SK-N-DZ (cell line): ENCODE measurements at places on chromosomes 4 and X.

DNA sequence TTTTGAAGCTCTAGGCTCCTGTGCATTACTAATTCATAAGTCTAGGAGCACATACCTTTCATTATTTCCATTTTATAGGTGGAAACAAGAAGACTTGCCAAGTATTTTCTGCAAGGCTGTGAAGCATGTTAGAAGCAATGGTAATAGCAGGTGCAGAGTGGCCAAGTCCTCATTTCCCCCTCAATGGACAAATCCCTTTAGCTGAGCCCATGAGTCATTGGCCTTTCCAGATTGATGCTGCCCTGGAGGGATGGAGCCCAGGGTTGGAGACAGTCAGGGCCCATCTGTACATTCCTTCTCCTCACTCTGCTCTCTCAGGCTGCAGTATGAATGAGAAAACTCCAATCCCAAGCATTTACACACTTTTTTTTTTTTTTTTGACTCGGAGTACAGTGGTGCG, 6.6 kb downstream of the MGST2 start:
- DNase-seq, result no peak

GRCh38 chr4:184434021-184434420, 40.3 kb downstream of the IRF2 start:
- no peak for DNase-seq

DNA sequence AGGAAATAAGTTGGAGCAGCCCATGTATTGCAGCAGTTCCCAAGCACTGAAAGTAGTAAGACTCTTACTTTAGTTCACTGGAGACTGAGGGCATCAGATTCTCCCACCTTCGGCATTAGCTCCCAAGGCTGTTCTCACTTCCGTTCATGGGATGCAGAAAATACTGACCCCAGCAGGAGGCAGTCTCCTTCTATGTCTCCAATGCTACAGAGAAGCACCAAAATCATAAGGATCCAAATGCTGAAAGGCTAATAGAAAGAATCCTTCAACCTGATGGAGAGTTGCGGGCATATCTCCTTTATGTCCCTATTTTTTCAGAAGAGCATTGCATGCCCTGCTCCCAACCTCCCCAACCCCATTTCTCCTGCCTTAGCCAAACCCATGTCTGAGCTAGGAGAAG, 32.4 kb downstream of the ADH7 start:
- DNase-seq, result no peak

DNA sequence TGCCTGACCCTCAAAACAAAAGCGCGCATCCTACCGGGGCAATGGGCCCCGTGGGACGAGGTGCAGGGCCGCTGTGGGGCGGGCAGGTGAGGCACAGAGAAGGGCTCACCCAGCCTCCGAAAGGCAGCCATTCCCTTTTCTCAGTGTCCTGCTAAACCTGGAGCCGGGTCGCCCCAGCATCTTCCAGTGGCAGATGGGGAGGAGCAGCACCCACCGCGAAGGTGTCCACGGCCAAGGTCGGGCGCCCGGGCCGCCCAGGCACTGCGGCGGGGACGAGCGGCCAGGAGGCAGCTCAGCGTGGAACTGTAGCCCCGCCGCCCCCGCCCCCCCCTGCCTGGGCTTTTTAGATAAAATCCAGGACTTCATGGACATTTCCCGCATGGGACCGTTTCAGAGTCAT, 19.2 kb upstream of the TLR1 start:
- DNase-seq, result no peak

- no peak for DNase-seq
These were observed 18.4 kb downstream of the C4orf17 start for GRCh38 chr4:99529228-99529627.

- DNase-seq, result no peak
These were observed 88.6 kb upstream of the MAML3 start for GRCh38 chr4:140242357-140243277.

DNA sequence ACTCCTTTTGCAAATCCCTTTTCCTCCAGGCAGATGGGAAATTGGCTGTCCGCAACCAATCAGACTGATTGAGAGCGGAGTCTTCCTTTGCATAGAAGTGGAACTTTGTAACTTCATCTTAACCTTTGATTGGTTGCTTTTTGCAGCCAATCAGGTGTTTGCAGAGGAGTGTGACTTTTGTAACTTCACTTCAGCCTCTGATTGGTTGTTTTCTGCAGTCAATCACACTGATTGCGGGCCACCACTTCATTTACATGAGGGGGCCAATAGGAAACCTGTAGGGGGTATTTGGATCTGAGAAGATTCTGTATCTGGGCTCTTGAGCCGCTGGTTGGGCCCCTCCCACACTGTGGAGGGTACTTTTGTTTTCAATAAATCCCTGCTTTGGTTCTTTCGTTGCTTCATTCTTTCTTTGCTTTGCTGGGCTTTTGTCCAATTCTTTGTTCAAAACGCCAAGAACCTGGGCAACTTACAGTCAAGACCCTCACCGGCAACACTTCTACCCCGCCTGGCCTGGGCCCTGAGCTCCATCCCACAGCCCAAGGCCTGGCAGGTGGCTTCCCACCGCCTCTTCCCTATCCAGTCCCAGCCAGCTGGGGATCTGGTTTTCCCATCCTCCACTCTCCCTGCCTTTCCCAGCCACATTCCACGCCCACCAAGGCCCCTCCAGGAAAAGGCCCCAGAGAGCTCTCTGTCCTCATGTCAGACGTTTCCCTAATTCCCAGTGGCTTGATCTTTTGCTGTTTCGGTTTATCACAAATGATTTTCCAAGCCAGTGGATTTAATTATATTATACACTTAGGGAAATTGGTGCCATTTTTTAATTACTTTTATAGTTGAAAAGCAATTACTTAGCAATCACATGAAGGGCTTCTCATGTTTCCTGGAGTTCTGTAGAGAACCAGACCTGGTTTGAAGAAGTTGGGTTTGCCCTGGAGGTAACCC, 110.2 kb upstream of the STX18 start:
- peak; percentile 25 for DNase-seq

- no peak for DNase-seq
These were observed 448.7 kb upstream of the FAM241A start for GRCh38 chr4:111696505-111696904.

DNA sequence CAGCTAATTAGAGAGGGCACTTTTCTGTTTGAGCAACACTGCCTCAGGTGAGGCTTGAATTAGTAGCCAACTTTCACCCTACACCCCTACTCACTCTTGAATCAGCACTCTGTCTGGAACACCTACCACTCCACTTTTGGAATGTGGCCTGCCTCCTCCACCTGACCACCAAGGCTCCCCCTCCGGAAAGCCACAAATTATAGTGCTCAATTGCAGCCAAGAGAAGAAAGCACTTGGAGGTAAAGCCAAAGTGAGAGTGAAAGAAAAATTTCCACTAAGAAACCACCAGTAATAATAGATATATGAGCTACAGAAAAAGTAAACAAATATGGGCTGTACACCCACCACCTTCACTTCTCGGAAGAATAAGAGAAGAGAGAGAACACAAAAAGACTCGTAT, 41.1 kb downstream of the PPP3CA start:
- DNase-seq, result no peak

- DNase-seq, result no peak
These were observed 616.2 kb upstream of the GRIA3 start for GRCh38 chrX:122567911-122568310.

DNA sequence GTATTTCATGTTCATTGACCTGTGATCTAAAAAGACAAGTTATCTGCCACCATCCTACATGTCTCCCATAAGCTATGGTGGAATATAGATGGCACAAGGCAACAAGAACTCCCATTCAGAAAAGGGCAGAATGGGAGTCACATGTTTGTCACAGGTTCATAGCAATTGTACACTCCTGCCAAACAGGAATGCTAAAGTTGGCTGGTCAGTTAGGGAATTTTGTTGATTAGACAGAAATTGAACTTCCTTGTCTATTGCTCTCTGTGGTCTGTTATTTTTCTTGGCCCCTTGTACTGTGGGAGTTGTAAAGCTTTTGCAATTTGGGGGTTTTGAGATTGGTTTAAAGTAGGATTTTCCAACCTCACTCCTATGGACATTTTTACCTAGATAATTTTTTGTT, 101.7 kb upstream of the SOD3 start:
- no peak for DNase-seq

GRCh38 chr4:56511098-56511497, 5.5 kb downstream of the ARL9 start:
- DNase-seq, result no peak

GRCh38 chr4:121061861-121062260, 10.5 kb downstream of the NDNF start:
- DNase-seq, result no peak

- DNase-seq, result no peak
These were observed 105.4 kb upstream of the TLL1 start for GRCh38 chr4:165767671-165768070.

GRCh38 chr4:155639704-155640523, 26.7 kb upstream of the GUCY1A1 start:
- DNase-seq, result no peak

GRCh38 chr4:17347445-17347844, 164.4 kb downstream of the QDPR start:
- peak; percentile 8 for DNase-seq

DNA sequence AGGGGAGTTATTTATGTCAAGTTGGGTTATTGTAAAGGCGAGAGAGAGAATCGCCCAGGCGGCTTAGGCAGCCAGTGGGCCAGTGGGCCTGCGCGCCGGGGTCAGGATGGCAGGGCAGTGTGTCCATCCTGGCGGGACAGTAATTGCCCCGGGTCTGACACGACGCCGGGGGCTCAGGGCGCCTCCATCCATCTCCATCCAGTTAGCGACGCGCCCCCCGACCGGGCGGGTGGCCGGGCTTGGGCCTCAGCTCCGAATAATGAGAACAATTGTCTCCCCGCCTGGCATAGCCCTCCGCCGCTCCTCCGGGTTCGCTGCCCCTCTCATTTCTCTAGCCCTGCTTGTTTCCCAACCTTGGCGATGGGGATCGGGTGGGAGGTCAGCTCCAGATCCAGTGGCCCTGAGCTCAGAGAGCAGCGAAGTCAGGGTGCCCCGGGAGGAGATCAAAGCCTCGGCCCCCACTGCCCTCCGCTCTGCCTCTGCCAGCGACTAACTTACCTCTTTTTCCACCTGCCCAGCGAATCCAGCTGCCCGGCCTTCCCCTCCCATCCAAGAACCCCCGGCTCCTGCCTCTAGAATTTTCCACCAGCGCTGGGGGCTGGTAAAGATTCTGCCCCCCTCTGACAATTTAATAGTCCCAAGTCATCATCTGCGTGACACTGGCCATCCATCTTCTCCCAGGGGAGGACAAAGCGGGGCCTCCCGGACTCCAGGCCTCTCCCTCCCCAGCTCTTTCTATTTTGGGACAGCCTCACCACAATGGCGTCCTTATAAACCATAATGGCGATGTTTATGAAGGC, 56.9 kb upstream of the TMEM33 start:
- DNase-seq, result peak; percentile 68

DNA sequence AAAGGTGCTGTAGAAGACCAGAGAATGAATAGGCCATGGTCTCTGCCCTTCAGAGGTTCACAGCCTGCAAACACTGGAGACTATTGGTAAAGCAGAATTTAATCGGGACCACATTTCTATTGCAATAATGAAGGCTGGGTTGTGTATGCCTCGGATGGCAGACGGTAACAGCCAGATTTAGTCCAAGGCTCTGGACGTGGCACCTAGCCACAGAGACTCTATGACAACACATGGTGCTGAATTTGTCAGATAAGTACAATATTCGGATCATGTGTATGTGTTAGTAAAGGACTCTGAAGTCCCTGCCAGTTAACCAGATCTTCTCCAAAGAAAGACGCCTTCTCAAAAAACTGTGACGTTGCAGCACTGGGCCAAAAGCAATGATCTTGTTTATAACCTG, 129.0 kb downstream of the DCTD start:
- DNase-seq, result no peak

DNA sequence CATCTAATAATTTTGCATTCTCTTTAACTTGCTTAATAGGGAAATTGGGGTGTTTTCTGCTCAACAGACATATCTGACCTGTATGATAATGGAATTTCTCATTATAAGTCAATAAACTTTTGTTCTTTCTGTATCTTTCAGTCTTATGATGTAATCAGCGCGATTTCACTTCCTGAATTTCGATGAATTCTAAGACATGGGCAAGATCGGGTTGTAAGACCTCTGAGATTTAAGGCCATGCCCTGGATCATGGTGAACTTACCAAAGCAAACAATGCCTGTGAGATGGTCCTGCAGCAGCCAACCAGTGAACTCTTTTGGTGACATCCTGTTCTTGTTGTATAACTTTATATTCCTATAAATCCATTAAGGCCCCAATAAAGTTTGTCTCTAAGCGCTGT, 88.1 kb downstream of the NBDY start:
- no peak for DNase-seq

- DNase-seq, result no peak
These were observed 848.1 kb upstream of the DIAPH2 start for GRCh38 chrX:95836517-95836916.

DNA sequence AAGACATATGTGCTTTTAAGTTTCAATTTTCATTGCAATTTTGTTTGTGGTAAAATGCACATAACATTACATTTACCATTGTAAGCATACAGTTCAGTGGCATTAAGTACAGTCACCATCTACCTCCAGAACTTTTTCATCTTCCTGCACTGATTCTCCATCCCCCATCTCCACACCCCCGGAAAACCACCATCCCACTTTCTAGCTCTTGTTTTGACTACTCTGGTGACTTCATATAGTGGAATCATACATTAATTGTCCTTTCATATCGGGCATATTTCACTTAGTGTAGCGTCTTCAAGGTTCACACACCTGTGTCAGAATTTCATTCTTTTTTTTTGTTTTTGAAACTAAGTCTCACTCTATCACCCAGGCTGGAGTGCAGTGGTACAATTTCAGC, 143.5 kb downstream of the GPR143 start:
- DNase-seq, result no peak

DNA sequence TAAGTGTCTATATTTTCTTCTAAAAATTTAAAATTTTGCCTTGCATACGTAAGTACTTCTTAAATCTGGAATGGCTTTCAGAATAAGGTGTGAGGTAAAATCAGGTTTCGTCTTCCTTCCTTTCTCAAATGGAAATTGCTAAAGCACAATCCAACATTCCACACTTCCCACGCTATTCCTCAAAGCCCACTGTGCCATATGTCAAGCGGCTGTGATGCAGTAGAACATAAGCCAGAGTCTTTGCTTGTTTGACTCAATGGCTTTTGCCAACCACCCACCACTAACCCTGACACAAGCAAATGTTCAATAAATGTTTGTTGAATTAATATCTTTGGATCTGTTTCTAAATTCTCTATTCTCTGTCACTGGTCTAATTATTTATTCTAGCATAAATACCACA, 1199.7 kb upstream of the TENM3 start:
- DNase-seq, result no peak

GRCh38 chrX:45517090-45517973, 316.7 kb upstream of the DIPK2B start:
- DNase-seq, result no peak
